IPS DF 6.9 (cell line): ENCODE measurements at places on chromosomes 7 and 10.

GRCh38 chr10:34575882-34576281 is 239.2 kb downstream of the PARD3 start:
- no peak for DNase-seq
- H3K4me3 ChIP-seq: no peak overlapping the region

GRCh38 chr10:4382811-4383210 is 443.2 kb upstream of the AKR1E2 start:
- H3K4me3 ChIP-seq: no peak overlapping the region
- no peaks in the 10 kb centered on the region for H3K36me3 ChIP-seq
- H3K27me3 ChIP-seq: no peaks in the 10 kb centered on the region
- H3K27ac ChIP-seq: no peak overlapping the region
- DNase-seq: no peak

- DNase-seq: no peak
- no peaks in the 10 kb centered on the region for H3K27me3 ChIP-seq
- H3K4me1 ChIP-seq: no peaks in the 10 kb centered on the region
- no peak overlapping the region for H3K27ac ChIP-seq
- H3K4me3 ChIP-seq: no peak overlapping the region
Observed at GRCh38 chr10:133212853-133213494, 17.0 kb upstream of the UTF1 start.

GRCh38 chr7:85065306-85065705 is 121.5 kb downstream of the SEMA3D start:
- no peaks in the 10 kb centered on the region for H3K36me3 ChIP-seq
- H3K4me1 ChIP-seq: no peaks in the 10 kb centered on the region
- H3K27me3 ChIP-seq: no peaks in the 10 kb centered on the region

- H3K4me3 ChIP-seq: no peak overlapping the region
- H3K27me3 ChIP-seq: no peaks in the 10 kb centered on the region
- no peak overlapping the region for H3K27ac ChIP-seq
- DNase-seq: no peak
Observed at GRCh38 chr7:21407796-21408480, 19.9 kb upstream of the SP4 start.

DNA sequence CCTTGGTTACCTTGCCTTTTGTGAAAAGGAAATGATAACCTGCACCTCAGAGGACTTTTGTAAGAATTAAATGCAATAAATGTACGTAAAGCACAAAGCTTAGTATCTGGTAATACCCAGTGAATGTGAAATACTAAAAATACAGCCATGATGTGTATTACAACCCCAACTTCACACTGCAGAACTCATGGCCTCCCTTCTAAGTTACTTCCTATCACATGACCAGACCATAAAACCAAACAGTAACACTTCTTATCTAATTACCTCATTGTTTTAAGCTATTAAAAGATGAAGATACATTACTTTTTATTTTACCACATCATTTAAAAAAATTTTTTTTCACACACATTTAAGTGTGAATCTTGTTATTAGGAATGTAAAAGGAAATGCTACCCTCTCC is 29.0 kb downstream of the VPS41 start:
- no peak for DNase-seq
- H3K4me3 ChIP-seq: no peak overlapping the region
- no peaks in the 10 kb centered on the region; the same call in 1 of the 2 replicates for H3K36me3 ChIP-seq
- H3K27me3 ChIP-seq: no peaks in the 10 kb centered on the region
- no peak overlapping the region for H3K27ac ChIP-seq
- peaks cover 2% of the 10 kb centered on the region; the same call in 1 of the 2 replicates for H3K4me1 ChIP-seq

GRCh38 chr7:50497968-50498367 is 47.8 kb upstream of the FIGNL1 start:
- no peak overlapping the region for H3K4me3 ChIP-seq
- no peak for DNase-seq
- no peaks in the 10 kb centered on the region for H3K36me3 ChIP-seq

DNA sequence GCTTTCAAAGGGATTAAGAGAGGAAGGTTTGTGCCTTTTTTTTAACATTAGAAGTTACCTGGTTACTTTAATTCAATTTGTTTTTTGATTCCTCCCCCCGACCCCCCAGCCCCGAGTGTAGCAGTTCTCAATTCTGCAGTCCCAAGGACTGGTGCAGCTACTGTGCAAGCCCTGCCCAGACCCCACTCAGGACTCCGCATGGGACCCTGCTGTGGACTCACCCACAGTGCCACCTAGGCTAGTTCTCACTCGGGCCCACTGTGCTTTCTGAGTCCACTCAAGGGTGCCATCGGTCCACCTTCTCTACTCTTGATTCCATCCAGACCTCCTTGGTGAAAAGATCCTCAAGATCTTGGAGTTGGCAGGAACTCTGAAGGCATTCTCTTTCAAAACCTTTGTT is 77.4 kb downstream of the VOPP1 start:
- H3K36me3 ChIP-seq: peaks cover 6% of the 10 kb centered on the region
- no peaks in the 10 kb centered on the region for H3K27me3 ChIP-seq
- no peak overlapping the region for H3K4me3 ChIP-seq
- no peak for DNase-seq
- H3K27ac ChIP-seq: no peak overlapping the region

GRCh38 chr10:121753726-121754476 is 155.7 kb upstream of the FGFR2 start:
- DNase-seq: no peak
- no peaks in the 10 kb centered on the region for H3K27me3 ChIP-seq
- no peak overlapping the region for H3K4me3 ChIP-seq
- H3K36me3 ChIP-seq: no peaks in the 10 kb centered on the region
- no peak overlapping the region for H3K27ac ChIP-seq

DNA sequence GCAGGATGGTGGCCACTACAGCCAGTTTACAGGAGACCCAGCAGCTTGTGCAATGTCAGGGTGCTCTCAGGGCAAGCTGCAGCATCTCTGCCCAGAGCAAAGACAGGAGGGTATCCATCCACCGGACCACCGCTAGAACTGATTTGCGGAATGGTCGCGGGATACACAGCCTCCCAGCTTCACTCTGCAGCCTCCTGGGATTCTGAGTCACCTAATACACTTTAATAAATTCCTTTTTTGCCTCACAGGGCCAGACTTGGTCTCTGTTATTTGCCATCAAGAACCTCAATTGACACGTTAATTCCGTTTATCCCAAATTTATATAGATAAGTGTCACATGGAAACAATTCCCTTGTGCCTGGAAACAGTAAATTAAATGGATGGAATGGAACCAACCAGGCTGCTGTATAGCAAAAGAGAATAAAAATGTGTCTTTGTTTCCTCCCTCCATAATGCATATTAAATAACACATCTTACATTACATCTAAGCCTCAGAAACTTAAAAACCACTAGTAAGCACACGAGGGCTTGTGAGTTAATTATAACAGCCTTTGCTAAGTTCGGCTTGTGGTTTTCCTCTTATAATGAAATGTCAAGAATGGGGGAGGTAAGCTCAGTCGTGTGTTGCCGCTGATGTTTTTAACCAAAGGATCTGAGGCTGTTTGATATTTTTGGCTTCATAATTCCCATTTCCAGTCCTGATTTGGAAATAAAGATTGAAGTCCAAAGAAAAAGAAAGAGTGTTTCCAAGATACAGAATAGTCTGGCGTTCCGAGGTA is 52.1 kb downstream of the ADRB1 start:
- DNase-seq: no peak
- H3K27ac ChIP-seq: no peak overlapping the region
- no peaks in the 10 kb centered on the region for H3K4me1 ChIP-seq
- peaks cover 6% of the 10 kb centered on the region; the same call in 1 of the 2 replicates for H3K27me3 ChIP-seq
- H3K4me3 ChIP-seq: no peak overlapping the region

- H3K4me3 ChIP-seq: no peak overlapping the region
- H3K27ac ChIP-seq: no peak overlapping the region
- H3K4me1 ChIP-seq: no peaks in the 10 kb centered on the region
Observed at GRCh38 chr7:84700563-84701370, 486.1 kb downstream of the SEMA3D start.

DNA sequence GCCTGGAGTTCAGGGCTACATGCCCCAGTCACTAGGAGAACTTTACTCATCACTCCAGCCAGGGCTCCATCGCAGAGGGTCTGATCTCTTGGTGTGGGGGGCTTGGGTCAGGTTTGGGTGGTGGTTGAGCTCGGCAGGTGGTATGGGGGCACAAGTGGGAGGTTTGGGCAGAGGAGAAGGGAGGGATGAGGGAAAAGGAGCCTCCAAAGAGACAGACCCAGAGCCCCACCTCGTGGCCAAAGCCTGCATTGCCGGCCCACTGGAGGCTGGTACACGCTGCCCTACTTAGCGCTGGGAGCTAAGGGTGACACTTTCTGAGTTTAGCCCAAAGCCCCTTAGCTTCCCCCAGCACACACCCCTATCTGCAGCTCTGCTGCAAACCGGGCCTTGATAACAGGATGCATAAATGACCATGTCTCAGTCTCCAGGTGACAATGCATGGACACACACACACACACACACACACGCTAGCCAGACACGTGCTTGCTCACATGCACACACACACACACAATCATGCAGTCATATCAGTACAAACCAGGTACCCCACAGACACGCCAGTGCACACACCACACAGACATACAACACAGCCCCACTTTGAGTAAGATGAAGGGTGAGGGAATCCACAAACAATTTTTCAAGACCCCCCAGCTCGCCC is 14.7 kb downstream of the LZTS2 start:
- H3K27ac ChIP-seq: no peak overlapping the region
- no peak for DNase-seq
- peaks cover 16% of the 10 kb centered on the region; the same call in 1 of the 2 replicates for H3K27me3 ChIP-seq
- H3K36me3 ChIP-seq: no peaks in the 10 kb centered on the region
- H3K4me3 ChIP-seq: no peak overlapping the region

- no peaks in the 10 kb centered on the region for H3K4me1 ChIP-seq
- no peaks in the 10 kb centered on the region for H3K27me3 ChIP-seq
- no peak for DNase-seq
- no peaks in the 10 kb centered on the region for H3K36me3 ChIP-seq
- H3K4me3 ChIP-seq: no peak overlapping the region
Observed at GRCh38 chr10:27981744-27982143, 17.1 kb downstream of the ODAD2 start.

DNA sequence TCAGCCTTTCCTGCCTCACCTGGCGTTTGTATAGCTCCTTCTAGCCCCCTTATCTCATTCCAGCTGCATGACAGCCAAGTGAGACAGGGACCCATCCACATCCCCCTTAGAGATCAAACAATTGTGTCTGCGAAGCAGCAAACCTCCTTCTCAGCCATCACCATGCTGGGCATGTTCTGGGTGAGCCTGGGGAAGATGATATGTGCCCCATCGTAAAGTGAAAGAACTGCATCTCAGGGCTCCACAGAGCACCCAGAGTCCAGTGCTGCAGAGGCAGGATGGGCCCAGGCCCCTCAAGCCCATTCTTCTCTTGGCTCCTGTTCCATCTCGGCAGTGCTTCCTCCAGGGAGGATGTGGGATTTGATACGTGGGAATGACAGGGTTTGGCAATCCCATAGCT is 43.2 kb downstream of the FIGNL1 start:
- H3K4me3 ChIP-seq: no peak overlapping the region
- no peak for DNase-seq
- no peak overlapping the region for H3K27ac ChIP-seq
- H3K27me3 ChIP-seq: no peaks in the 10 kb centered on the region
- no peaks in the 10 kb centered on the region for H3K4me1 ChIP-seq

GRCh38 chr7:123747620-123748141 is 1.1 kb downstream of the WASL start:
- no peaks in the 10 kb centered on the region for H3K27me3 ChIP-seq
- peak; percentile 22 for DNase-seq
- H3K36me3 ChIP-seq: no peaks in the 10 kb centered on the region
- H3K4me1 ChIP-seq: no peaks in the 10 kb centered on the region; the same call in 1 of the 2 replicates
- no peak overlapping the region for H3K27ac ChIP-seq

DNA sequence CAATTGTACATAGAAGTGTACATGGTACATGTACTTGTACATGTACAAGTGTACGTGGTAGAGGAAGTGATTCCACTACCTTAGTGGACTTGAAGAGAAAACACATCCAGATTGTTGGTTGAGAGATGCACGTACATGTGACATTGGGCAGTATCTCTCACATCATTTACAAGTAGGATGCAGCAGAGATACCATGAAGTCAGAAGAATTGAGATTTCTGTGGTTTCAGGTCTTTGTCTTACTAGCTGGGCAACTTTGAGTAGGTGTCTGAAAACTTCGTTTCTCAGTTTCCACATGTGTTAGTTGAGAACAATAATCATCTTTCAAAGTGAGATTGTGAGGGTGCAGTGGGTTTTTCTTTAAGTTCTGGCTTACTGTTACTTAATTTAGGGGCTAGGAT is 21.5 kb downstream of the CLDN12 start:
- no peaks in the 10 kb centered on the region for H3K27me3 ChIP-seq
- H3K4me1 ChIP-seq: no peaks in the 10 kb centered on the region
- no peak overlapping the region for H3K4me3 ChIP-seq

DNA sequence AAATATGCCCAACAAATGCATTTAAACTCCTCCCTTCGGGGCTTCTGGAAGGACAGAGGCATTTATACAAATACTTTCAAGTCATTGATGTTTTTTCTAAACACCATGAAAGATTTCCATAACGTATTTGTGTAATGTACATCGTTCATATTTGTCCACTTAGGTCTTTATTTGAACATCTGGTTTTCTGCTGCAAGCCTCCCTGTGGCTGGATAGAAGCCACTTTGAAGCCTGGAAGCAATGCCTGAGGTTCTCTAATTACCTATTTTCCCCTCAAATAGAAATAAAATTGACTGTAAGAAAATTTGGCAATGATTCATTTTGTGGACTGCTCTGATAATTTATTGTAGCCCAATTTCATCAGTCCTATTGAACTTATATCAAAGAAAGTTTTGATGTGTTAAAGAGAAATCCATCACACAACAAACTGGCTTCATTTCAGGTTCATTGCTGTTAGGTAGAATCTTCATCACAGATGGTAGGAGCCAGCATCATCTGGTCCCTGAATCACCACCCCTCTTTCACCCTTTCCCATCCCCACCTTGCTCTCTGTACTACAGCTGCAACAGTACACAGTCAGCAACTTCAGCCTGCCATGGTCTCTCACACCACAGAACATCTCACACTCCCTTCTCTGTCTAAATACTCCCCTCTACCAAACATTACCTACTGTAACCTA is 186.0 kb upstream of the MGMT start:
- H3K4me1 ChIP-seq: no peaks in the 10 kb centered on the region
- H3K27ac ChIP-seq: no peak overlapping the region

GRCh38 chr10:106577266-106577665 is 587.2 kb downstream of the SORCS1 start:
- peaks cover 2% of the 10 kb centered on the region; the same call in 1 of the 2 replicates for H3K4me1 ChIP-seq
- no peak overlapping the region for H3K4me3 ChIP-seq
- H3K27ac ChIP-seq: no peak overlapping the region
- H3K36me3 ChIP-seq: no peaks in the 10 kb centered on the region

- no peaks in the 10 kb centered on the region for H3K4me1 ChIP-seq
- no peaks in the 10 kb centered on the region for H3K27me3 ChIP-seq
- H3K36me3 ChIP-seq: no peaks in the 10 kb centered on the region
- DNase-seq: no peak
Observed at GRCh38 chr7:21107101-21107500, 320.4 kb upstream of the SP8 start.

DNA sequence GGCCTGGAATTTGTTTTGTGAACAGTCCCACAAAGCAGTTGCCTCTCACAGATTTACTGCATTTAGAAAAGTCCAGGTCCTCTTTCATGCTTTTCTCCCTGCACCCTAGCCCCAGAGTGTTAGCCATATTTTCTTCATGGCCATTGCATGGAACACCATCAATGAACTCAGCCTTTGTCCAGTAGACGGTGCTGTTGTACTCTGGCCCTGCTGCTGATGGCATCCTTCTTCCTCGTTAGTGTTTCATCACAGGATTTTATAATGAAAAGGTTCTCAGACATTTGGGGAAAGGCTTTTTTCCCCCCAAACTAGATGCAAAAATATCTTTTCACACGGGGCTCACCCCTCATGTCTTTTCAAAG is 93.0 kb upstream of the SLC25A13 start:
- H3K4me1 ChIP-seq: peaks cover 2% of the 10 kb centered on the region; the same call in 1 of the 2 replicates
- H3K4me3 ChIP-seq: no peak overlapping the region
- no peaks in the 10 kb centered on the region for H3K27me3 ChIP-seq
- no peaks in the 10 kb centered on the region for H3K36me3 ChIP-seq
- peak; percentile 57 for DNase-seq
